ENCODE measurements at places on chromosomes 11 and 22.
A peak's percentile ranks its signal among the peaks of the same experiment; 100 is the strongest.

GRCh38 chr22:46674367-46674781 lies 54.2 kb downstream of the GRAMD4 start:
- peak; percentile 92 for DNase-seq

DNA sequence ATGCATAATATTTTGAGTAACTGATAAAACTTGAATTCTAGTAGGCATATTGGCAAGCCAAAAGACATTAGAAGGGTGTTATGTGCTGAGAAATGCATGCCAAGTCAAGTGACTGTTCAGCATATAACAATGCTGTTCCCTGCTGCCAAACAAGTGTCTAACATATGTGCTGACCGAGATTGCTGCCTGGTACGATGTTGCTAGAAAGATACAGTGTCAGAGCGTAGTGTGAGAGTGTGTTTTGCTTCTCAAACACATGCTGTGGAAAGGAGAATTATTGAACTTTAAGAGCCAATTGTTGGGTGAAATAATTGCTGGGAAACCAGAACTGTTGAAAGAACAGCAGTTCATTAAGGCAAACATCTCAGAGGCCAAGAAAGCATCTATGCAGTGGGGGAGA lies 71.3 kb upstream of the GRIA4 start:
- DNase-seq = no peak

- no peak for DNase-seq
Measured at GRCh38 chr11:71245601-71246391, 6.6 kb downstream of the SHANK2 start.

GRCh38 chr11:9150501-9150900 lies 59.1 kb upstream of the SCUBE2 start:
- DNase-seq = no peak

GRCh38 chr22:43919106-43919973 lies 4.3 kb upstream of the PNPLA3 start:
- no peak for DNase-seq

DNA sequence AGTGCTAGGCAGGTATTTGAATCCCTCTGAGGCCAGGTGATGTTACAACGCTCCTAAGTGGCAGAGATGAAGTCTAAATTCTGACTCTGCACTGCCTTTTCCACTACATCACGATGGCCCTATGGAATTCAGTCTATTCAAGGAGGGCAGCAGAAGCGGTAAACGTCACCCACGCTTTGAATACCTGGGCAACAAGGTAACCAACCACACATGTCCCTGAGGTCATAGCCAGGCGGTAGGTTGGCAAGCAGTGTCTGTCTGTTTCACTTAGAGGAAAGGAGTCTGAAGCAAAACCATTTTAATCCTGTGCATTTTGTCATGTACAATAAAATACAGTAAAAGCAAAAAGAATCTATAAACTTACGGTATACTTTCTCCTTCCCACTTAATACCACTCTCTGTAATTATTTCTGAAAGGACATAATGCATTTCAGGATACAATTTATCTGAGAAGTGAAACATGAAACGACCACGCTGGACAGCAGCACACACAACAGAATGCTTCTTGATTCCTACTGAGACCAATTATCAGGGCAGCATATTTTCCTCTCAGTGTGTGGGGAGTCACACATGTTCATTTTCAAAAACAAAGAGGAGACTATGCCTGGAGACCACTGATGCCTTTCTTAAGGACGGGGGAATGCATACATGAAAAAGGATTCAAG lies 51.3 kb downstream of the PRDM10 start:
- no peak for DNase-seq

DNA sequence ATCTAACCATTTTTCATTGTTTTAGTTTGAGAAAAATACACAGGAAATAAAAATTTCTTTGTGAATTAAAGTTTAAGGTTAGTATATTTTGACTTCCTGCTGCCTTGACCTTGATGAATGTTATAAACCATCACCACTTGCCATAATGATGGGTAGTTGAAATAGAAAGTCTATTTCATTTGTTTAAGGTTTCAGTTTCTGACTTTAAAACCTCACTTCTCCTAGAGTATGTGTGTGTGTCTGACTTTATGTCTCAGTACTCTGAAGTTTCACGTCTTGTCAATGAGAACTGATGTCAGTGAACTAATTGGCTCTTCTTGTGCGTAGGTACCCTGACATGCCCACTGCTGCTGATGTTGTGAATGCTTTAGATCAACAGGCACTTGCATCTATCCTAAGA lies 188.2 kb downstream of the METTL15 start:
- DNase-seq = no peak

GRCh38 chr22:41263704-41264103 lies 22.3 kb downstream of the RANGAP1 start:
- no peak for DNase-seq

- DNase-seq = no peak
Measured at GRCh38 chr11:14529321-14529720, 9.1 kb upstream of the PSMA1 start.

- no peak for DNase-seq
Measured at GRCh38 chr11:103898577-103899336, 137.7 kb upstream of the DDI1 start.

GRCh38 chr11:35047179-35047578 lies 91.8 kb upstream of the CD44 start:
- DNase-seq = peak; percentile 88

DNA sequence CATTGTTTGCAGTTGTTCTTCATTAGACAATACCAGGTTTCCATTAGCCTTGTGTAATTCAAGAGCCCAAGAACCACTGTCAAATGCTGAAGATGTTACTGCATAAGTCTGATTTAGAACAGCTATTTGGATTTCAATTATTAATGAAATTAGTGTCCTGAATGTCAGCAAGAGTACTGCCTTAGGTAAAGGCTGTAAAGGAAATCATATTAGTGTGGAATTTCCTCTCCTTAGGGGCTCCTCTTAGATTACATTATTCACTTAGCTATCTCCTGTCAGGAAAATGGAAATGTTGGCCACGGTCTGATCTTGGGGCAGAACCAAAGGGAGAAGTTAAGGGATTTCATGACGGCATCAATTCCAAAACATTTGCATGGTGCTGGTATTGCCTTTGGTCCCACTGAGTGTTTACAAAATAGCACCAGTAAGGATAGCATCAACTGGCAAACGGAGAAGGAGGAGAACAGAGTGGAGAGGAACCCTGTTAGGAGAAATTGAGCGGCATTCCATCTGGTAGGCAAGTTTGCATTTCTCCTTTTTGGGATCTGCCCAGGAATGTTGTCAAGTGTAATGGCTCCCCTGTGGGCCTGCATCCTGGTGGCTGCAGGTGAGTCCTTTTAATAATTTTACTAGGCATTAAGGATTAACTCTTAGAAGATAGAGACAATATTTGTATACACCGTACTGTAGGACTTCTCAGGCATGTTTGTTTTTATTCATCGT lies at the start of gene HTR3B:
HTR3B (plus strand) TSS at position 418 of the 723 bp plus-strand sequence; CDS start at position 556, 138 bp downstream.
- no peak for DNase-seq

- no peak for DNase-seq
Measured at GRCh38 chr11:69436041-69436982, 45.2 kb upstream of the LINC01488 start.
